T follicular helper cell (primary cell): ENCODE measurements at places on chromosomes 2 and 18.

DNA sequence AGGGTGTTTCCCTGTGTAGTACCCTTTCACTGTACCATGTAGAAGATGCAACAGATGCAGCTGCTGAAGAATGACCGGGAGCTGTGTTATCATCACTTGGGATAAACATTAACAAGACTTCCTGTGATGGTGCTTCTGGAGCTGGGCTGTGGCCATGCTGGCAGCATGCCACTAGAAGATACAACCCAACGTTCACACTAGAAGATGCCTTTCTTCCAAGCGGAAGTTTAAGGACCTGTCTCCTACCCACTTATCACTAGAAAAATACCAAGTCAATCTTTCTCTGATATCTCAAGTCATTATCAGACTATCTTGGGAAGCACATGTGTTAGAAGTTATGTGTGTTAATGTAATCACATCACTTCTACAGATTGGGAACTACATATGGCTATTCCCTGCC lies 953.5 kb downstream of the CNTNAP5 start:
- no peak for DNase-seq

GRCh38 chr2:141468761-141469160 lies 662.1 kb downstream of the LRP1B start:
- no peak for DNase-seq

GRCh38 chr2:240640939-240641338 lies 15.7 kb downstream of the GPR35 start:
- DNase-seq = no peak

- no peak for DNase-seq
Measured at GRCh38 chr2:172877826-172878225, 142.2 kb downstream of the RAPGEF4 start.

DNA sequence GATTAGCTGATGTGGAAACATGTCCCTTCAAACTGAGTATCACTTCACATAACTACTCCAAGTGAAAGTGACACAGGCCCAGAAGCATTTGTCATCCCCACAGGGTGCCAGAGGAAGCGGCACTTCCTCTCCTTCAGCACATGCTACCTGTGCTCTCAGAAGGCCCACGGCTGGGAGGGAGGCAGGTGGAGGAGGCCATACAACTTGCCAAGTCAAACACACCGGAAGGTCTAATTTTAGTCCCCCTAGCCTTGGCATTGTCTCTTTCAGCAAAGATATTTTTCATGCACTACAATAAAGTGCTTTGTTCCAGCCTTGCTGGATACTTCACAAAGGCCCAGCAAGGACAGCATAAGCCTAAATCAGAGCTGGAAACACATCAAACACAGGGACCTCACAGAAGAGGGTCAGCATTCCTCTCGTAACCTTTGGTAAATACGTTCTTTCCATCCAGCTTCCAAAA lies 38.0 kb downstream of the VSNL1 start:
- DNase-seq = no peak
